Activated T-cell treated with anti-CD3 and anti-CD28 coated beads, Interleukin-2, amount 50 U/mL, for 4 hours (primary cell): ENCODE measurements at places on chromosomes 1 and 21. TPM values are rescaled to one million over a fixed set of nuclear protein-coding genes. Genes with fewer than 3 reads are reported as not detected.

- DNase-seq: no peak
Measured at GRCh38 chr1:180003026-180003695, 48.6 kb downstream of the CEP350 start.

DNA sequence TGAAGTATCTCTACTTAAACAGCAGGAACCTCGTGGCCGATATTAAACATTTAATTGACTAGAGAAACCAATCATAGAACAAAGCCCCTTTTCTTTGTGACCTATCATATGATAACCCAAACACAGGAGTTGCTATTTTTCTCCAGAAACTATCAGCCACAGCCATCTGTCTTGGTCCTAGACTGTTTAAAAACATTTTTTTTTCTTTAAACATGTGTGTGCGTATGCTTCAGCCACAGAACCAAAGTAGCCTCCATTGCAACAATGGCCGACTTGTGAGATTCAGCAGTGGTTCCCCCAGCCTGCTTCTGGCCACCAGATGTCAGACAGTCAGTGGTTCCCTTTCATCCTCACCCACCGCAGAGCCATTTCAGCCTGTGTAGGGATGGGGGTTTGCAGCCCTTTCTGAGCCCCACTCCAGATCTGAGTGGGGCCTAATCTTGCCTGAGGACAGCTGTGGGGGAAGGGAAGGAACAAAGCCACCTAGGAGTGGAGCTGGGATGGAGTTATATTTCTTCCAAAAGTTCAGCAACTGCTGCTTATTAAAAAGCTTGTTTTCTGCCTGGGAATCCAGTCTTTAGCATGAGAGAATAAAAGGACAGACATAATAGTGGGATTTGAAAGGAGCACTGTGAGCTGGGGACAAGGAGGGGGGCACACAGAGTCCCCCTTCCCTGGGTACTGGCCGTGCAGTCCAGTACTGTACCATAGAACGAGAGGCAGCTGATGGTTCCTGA, 11.7 kb upstream of the IGSF3 start:
- DNase-seq: no peak

DNA sequence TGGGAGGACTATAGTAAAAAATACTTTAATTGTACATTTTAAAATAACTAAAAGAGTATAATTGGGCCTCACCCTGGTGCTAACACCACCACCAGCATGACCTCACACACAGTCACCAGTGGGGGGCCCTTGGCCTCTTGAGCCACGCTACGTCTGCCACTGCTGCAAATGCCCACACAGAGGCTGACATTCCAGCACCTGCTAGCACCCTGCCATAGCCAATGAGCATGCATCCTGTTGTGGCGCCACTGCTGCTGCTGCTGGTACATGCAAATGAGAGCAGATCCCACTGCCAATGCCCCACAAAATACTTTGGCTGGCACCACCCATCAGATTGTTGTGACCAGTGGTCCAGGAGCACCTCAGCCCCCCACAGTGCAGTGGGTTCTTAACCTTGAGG, 31.5 kb upstream of the TNR start:
- DNase-seq: no peak

GRCh38 chr1:58076258-58076657, 470.3 kb downstream of the OMA1 start:
- DNase-seq: no peak

The LAMTOR2 gene
- 56.6 TPM for total RNA-seq

The OR2AK2 gene
- total RNA-seq: not detected

GRCh38 chr1:245292553-245292952, 137.8 kb downstream of the KIF26B start:
- no peak for DNase-seq

GRCh38 chr1:181548497-181548896, 65.2 kb downstream of the CACNA1E start:
- DNase-seq: no peak

- no peak for DNase-seq
Measured at GRCh38 chr21:26783466-26784195, 61.6 kb downstream of the ADAMTS1 start.

The KRTAP21-2 gene
- total RNA-seq: not detected

The VCAM1 gene
- 0.24 TPM for total RNA-seq

- no peak for DNase-seq
Measured at GRCh38 chr1:32967888-32968568, 3.4 kb upstream of the RNF19B start.
